Inflammatory macrophage treated with lipopolysaccharide for 4 hours (primary cell): ENCODE measurements at places on chromosomes 12 and 14.

DNA sequence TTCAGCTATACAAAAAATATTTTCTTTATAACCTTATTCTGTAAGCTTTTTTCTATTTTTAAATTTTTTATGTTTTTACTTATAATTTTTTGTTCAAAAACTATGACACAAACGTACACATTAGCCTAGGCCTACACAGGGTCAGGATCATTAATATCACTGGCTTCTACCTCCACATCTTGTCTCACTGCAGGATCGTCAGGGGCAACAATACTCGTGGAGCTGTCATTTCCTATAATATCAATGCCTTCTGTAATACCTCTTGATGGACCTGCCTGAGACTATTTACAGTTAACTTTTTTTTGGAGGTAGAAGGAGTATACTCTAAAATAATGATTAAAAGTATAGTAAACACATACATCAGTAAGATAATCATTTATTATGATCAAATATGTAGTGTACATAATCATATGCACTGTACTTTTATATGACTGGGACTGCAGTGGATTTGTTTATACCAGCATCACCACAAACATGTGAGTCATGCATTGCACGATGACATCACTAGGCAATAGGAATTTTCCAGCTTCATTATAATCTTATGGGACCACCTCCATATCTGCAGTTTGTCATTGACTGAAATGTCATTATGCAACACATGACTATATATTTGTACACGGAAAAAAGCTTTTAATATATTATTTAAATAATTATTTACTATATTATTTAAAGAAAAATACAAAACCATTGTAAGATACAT is 18.5 kb upstream of the PMCH start:
- peak; percentile 3 for DNase-seq

DNA sequence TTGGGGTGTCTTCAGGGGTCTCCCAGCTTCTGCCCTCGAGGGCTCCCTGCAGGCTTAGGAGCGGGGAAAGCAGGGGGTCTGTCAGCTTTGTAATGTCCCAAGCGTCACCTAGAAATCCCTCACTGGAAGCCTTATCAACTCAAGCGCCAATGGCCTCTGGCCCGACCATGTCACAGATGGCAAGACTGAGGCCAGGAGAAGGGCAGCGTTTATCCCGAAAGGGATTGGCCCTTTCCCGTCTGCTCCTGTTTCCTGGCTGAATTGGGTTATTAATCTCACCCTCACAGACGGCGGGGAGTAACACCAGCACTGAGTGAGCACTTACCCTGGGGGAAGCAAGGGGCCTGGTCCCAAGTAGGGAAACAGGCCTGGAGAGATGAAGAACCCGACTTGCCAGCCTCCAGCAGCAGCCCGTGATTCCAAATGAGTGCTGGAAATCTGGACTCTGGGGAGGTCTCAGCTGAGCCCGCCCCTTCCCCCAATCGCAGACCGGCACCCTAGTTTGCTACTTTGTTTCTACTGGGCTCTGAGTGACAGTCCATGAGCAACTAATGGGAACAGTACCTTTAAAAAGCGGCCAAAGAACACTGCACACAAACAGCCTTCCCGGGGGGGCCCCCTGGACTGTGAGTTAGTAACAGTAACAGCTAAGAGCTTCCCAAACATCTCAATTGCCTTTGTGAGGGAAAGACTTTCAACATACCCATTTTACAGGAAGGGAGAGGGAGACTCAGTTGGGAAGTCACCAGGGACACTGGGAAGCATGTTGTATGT is 2.1 kb upstream of the NCOR2 start:
- no peak for DNase-seq

DNA sequence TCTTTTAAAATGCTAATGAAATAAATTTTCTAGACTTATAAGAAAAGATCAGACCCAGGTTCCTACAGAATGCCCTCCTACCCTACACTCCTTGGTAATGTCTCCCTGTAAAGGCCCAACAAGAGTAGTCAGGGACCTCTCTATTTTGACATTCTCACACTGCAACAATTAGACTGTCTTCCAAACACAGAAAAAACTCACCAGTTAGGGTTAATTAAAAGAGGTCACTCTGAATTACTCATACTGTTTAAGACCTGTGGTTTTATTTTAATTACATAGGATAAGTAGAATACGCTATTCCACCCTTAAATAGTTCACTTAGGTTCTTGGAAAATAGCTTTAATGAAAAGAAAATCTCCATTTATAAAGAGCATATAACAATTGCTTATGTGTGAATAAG is 142.4 kb downstream of the ITPR2 start:
- no peak for DNase-seq

DNA sequence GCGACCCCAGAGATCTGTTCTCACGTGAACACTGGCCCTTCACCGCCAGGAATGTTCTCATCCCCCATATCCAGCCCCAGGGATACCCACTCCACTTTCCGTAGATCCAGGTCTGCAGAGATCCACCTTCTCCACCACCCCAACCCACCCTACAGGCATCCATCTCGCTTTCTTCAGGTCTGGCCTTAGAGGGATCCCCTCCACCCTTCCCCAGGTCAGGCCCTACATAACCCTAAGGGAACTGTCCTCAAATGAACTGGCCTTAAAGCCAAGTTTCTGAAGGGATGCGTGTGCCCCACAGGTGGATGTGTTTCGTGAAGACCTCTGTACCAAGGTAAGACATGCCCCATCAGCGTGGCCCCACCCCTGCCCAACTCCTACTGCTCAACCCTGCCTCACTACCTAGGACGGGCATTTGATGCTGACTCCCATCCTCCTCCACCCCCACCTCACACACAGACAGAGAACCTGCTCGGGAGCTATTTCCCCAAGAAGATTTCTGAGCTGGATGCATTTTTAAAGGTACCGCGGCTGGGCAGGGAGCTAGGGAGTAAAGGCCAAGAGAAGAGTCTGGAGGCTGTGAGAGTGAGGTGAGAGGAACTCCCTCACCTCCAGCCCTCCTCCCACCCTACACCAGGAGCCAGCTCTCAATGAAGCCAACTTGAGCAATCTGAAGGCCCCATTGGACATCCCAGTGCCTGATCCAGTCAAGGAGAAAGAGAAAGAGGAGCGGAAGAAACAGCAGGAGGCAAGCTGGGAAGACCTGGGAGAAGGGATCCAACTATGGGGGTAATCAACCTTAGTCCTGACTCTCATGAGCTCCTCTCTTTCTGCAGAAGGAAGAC is 912 bp downstream of the PSME1 start:
- DNase-seq, result no peak

- no peak for DNase-seq
These were observed 221.2 kb downstream of the NELL2 start for GRCh38 chr12:44654646-44655639.

DNA sequence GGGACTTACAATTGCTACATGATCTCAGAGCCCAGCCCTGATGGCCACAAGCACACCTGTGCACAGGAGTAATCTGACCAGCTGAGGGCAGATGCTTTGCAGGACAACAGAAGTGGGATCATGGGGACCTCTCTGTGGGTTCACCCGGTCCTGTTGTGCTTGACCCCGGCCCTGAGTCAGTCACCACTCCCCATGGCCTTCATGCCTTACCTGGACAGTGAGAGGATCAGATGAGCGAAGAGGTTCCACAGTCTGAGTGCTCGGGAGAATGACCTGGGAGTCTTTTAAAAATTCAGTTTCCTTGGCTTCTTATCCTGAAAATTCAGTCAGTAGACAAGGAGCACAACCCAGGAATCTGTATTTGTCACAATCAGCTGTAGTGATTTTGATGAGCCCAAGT is 88.1 kb downstream of the NTF3 start:
- no peak for DNase-seq

GRCh38 chr14:59310633-59311032 is 122.2 kb downstream of the DAAM1 start:
- no peak for DNase-seq

DNA sequence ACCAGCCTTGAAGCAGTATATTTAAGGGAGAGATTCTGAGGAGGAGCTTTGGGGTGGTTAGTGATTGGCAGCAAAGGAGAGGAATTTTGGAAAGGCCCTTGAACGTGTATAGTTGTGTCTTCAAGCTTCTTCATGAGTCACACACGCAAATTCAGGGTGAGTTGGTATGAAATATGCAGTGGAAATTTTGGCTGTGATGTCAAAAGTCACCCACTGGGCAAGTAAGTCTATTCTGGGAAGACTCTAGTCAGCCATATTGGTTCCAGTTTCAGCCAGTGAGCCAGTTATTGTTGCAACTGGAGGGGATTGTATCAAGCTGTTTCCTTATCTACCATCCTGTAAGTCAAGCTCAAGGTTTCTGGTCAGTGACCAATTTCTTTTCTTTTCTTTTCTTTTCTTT is 32.0 kb upstream of the VASH1 start:
- peak; percentile 80 for DNase-seq

- no peak for DNase-seq
These were observed 377.8 kb upstream of the SFSWAP start for GRCh38 chr12:131333136-131333535.

DNA sequence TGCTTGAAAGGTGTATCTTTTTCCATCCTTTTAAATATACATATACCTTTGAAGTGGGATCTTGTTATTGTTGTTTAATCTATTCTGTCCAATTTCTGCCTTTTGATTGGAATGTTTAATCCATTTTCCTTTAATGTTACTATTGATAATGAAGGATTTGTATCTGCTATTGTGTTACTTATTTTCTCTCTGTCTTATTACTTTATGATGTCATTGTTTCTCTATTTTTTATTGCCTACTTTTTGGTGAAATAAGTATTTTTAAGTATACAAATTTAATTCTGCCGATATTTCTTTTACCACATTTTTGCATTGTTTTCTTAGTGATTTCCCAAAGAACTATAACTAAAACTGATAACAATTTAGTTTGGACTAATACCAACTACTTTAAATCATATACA is 121.8 kb downstream of the RASSF9 start:
- DNase-seq, result no peak

DNA sequence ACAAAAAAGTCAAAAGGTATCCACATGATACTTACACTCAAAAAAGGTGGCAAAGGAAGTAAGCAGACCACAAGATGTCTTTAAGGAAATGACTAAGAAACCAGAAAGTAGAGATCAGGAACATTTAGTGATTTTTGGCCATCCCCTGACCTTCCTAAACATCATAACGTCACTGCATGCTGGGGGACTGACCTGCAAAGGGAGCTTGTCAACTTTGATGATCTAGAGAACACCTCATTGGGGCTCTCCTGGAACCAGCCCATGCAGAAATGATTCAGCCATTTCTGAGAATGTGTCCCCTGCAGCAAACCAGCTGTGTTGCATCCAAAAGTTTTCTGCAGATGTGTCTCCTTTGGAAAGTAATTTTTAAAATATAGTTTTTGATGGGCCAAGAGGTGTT is 152.2 kb upstream of the RASSF8 start:
- DNase-seq, result no peak

DNA sequence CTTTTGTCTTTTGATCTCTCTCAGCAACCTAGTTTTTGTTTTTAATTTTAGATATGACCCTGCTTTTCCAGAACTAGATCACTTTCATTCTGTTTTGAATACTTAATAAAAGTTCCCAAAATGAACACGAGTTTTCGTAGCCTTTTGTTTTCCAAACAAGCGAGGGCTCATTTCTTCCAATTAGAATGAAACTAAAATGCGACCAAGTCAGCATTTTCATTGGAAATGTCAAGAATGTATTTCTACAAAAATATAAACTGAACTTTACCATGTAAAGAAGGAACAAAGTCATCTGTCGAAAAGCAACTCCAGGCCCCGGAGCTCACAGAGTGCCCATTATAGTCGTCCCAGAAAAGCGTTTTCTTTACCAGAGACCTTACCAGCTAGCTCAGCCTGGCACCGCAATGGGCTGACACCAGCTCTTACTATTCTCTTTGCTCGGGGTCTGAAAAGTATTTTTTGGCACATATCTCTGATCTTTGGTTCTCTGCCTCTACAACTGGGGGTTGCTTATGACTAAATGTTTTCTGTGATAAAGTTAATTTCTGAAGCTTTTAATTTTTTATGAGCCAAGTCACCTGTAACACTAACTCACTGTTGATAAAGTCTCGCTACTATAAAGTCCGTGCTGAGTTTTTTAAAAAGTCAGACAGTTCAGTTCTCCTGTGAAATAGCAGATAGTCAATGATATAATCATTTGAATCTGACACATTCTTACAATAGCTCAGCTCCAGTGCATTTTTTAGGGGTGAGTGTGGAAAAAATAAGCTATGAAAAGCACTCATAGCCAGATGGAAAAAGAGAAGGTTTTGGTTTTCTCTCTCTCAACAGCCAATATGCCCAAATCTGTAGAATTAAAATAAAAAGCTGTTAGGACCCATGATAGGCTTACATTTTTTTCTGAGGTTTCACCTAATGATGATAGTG is 43.4 kb downstream of the SAMD4A start:
- DNase-seq, result no peak

- DNase-seq, result no peak
These were observed 408.9 kb upstream of the FBXO33 start for GRCh38 chr14:39841088-39841487.

- no peak for DNase-seq
These were observed 8.5 kb downstream of the MAPKAPK5 start for GRCh38 chr12:111850526-111850925.

- peak; percentile 77 for DNase-seq
These were observed 24.0 kb downstream of the BHLHE41 start for GRCh38 chr12:26100666-26101349.

- DNase-seq, result peak; percentile 95
These were observed 287.2 kb downstream of the BCAT1 start for GRCh38 chr12:24661657-24662096.

GRCh38 chr12:87920139-87920538 is 109.1 kb downstream of the C12orf50 start:
- no peak for DNase-seq

DNA sequence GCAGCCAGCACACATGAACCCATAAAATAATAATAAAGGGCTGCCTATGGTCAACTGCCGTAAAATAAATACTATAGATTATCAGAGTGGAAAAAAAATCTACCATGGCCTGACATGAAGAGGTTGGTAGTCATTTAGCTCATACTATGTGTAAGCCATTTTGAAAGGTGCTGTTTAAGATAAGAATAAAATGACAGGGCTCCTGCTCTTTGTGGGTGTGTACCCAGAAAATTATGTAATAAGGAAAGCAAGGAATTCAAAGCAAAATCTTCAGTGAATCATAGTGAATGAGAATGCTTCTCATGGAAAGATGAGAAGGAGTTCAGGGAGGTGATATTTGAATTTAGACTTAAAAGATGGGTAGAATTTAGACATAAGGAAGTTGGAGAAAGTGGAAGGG is 42.9 kb upstream of the PPM1H start:
- DNase-seq, result no peak

GRCh38 chr12:32918890-32919801 is 22.6 kb upstream of the PKP2 start:
- DNase-seq, result peak; percentile 24

DNA sequence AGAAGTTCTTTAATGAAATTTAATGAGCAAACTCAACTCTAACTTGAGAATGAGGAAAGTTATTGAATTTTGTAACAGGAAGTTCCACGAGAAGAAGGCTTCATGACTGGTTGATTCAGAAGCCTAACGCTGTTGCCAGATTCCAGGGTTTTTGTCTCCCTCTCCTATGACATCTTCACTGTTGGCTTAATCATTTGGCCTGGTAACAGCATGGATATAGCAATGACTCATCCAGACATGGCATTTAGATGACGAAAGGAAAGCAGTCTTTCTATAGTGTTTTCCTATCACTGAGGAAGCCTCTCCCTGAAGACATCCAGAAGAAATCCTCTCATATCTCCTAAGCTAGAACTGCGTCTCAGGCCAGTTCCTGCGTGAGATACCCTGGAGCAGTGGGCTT is 9.4 kb upstream of the KCNA1 start:
- DNase-seq, result no peak

GRCh38 chr12:12467688-12468261 is 94.9 kb downstream of the DUSP16 start:
- peak; percentile 54 for DNase-seq
